ENCODE measurements at places on chromosomes 3 and 15.

DNA sequence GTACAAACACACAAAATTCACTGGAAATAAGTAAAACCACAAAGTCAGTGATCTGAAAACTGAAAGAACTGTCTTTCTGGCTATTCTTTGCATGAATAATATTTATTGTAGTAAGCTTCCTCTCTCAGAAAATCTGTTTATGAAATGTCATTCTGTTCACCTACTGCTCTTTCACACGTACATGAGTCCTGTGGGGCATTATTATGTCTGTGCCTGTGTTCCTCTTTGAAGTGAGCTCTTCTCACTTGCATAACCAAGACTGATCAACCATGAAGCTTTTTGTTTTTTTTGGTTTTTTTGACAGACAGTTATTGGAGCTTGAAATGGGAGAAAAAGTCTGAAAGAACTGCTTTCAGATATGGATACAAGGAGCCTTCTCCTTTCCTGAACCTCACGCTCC lies 195.8 kb downstream of the PLCH1 start:
- DNase-seq = no peak

DNA sequence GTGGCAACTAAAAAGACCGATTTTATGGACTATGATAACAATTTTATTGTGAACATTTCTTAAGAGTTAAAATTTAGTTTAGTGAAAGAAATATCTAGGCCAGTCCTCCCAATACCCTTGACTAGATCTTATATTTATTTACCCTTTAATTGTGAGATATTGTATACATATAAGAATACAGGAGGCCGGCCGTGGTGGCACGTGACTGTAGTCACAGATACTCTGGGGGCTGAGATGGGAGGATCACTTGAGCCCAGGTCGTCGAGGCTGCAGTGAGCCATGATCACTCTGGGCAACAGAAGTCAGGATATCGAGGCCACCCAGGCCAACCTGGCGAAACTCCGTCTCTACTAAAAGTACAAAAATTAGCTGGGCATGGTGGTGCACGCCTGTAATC lies 756 bp upstream of the RMDN3 start:
- no peak for DNase-seq

DNA sequence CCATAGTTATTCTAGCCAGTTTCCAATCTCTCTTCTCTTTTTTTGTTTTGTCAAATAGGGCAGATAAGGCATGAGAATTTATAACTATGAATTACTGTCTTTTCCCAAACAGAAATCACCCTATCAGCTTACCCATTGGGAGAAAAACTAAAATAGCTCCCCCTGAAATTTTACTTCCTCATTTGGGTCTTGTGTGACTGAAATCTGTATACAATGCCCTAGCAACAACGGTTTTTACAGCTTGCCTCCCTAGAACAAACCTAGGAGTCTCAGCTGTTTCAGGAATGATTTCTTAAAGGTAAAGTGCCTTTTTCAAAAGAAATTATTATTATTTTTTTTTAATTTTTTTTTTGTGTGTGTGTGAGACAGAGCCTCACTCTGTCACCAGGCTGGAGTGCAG lies 56.8 kb downstream of the CD86 start:
- DNase-seq = no peak

GRCh38 chr15:85559530-85559929 lies 179.1 kb downstream of the AKAP13 start:
- DNase-seq = no peak

GRCh38 chr3:5063724-5064123 lies 58.4 kb upstream of the ARL8B start:
- DNase-seq = no peak

DNA sequence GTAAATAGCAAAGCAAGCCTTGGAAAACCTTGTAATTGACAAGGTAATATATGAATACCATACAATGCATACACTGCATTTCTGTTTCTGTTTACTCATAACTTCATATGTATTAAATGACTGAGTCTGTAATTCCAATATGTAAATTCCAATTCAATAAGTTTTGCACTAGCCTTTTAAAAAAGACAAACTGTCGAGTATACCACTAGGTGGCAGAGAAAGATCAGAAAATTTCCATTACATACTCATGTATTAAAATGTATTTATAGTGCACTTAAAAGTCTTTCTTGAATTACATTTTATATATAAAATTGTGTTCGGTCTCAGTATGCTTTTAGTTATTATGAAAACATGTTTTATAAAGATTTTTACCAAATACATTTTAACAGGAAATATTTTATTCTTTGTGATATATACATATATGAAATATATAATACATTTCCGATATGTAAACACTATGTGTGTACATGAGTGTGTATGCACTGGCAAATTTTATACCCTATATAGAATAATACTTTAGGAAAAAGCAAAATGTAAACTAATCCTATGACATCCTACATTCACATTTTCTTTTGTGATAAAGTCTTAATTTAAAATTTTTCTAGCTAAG lies 216.8 kb downstream of the VGLL3 start:
- DNase-seq = no peak

- DNase-seq = no peak
Measured at GRCh38 chr15:79192462-79193036, 90.0 kb upstream of the ANKRD34C start.

- DNase-seq = no peak
Measured at GRCh38 chr15:61500523-61500922, 271.4 kb upstream of the RORA start.
